ENCODE measurements at places on chromosomes 3 and 15. TPM values are rescaled to one million over a fixed set of nuclear protein-coding genes. Genes with fewer than 3 reads are reported as not detected.
A peak's percentile ranks its signal among the peaks of the same experiment; 100 is the strongest.

The PIF1 gene
- 6.2 TPM for total RNA-seq

The KNG1 gene
- not detected for total RNA-seq

The CEP97 gene
- total RNA-seq = 10.6 TPM

The HCLS1 gene
- 2.9 TPM for total RNA-seq

The RPUSD2 gene
- total RNA-seq = 11.5 TPM

The RARRES1 gene
- 19.5 TPM for total RNA-seq

The FBXW12 gene
- total RNA-seq = not detected

The GPR87 gene
- total RNA-seq = not detected

The EDC3 gene
- total RNA-seq = 9.8 TPM

The TNNC1 gene
- total RNA-seq = 0.36 TPM

The CHAC1 gene
- 30.0 TPM for total RNA-seq

The SMCO1 gene
- total RNA-seq = not detected

The TIMP4 gene
- total RNA-seq = 2.4 TPM

GRCh38 chr3:79326642-79327041, 441.2 kb downstream of the ROBO1 start:
- no peak for DNase-seq

GRCh38 chr3:41075975-41076374, 123.3 kb upstream of the CTNNB1 start:
- DNase-seq = peak; percentile 79

GRCh38 chr15:31365655-31366127, 39.1 kb downstream of the KLF13 start:
- DNase-seq = peak; percentile 99

DNA sequence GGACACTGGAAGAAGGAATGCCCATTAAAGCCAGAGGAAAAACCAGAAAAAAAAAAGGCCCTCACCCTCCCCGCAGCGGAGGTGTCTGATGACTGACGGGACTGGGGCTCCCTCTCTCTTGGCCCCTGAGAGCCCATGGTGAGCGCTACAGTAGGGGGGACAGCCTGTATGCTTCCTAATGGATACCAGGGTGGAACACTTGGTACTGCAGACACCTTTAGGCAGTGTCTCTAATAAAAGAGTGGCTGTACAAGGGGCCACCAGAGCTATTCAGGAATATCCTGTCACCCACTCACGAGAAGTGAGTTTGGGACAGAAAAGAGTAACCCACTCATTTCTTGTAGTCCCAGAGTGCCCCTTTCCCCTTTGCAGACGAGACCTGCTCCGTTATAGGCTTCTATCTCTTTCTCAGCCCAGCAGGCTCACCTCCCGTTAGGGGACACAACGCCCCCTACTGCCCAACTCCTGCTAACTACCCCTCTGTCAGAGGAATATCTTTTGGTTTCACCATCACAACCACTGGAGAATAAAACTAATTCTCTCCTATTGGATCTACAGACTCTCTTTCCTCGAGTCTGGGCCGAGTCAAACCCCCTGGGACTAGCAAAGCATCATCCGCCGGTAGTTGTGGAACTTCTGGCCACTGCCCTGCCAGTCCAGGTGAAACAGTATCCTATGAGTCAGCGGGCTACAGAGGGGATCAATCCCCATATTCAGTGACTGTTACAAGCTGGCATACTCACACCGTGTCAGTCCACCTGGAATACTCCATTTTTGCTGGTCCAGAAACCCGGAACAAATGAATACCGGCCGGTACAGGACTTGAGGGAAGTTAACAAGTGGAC, 40.8 kb downstream of the ZBTB11 start:
- no peak for DNase-seq

DNA sequence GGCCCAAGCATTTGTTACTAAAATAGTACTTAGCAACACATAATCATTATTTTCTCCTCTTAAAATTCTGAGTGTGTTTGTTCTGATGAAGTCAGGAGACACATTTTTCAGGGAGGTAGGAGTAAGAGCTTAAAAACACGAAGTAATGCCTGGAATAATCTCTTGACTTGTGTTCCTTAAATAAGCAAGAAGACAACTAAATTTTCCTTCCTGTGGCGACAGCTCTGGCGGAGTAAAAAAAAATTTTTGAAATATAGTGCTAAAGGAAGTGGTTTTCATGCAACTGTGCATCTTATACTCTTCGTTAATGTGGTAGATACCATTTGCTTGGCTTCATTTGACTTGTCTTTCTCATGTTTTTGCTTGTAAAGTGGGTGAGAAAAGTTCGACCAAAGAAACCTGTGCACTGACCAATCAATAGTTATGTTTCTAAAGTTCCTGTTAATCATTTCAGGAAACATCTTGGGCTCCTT, 11.1 kb upstream of the MBNL1 start:
- no peak for DNase-seq

DNA sequence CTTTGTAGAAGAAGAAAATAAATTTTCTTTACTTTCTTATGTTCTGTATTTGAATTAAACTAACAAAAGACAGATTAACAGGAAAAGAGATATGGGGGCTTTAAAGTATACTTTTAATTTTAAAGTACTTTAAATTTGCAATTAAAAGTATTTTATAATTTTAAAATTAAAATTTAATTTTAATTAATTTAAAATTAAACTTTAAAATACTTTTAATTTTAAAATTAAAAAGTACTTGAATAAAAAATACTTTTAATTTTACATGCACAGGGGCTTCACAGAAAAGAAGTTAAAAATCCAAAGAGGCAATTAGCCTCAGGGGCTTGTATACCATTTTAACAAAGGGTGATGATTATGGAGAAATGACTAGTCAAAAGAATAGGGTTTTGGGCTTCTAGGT, 420.5 kb upstream of the TGFBR2 start:
- DNase-seq = no peak

- no peak for DNase-seq
These were observed 37.4 kb upstream of the VILL start for GRCh38 chr3:37953226-37953625.

- no peak for DNase-seq
These were observed 2.1 kb upstream of the AMOTL2 start for GRCh38 chr3:134376385-134376765.

DNA sequence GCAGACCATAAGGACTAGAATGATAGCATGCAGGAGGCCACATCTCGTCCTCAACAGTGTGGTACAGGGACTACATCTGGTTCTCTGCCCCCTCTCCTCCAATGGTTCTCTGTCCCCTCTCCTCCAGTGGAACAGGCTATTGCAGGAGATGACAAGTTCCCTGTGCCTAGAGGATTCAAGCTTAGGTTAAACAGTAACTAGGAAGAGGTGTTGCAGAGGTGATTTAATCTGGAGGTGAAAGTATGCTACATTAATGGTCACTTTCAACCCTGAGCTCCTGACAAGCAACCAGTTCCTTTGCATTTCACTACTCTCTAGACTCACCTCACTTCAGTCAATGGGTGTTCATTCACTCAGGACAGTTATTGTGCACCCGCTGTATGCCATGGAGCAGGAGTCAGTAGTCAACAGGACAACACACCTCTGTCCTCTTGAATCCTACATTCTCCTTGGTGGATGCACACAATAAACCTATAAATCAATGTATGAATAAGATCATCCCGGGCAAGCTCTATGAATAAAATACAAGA, 16.0 kb downstream of the SPATA12 start:
- no peak for DNase-seq

DNA sequence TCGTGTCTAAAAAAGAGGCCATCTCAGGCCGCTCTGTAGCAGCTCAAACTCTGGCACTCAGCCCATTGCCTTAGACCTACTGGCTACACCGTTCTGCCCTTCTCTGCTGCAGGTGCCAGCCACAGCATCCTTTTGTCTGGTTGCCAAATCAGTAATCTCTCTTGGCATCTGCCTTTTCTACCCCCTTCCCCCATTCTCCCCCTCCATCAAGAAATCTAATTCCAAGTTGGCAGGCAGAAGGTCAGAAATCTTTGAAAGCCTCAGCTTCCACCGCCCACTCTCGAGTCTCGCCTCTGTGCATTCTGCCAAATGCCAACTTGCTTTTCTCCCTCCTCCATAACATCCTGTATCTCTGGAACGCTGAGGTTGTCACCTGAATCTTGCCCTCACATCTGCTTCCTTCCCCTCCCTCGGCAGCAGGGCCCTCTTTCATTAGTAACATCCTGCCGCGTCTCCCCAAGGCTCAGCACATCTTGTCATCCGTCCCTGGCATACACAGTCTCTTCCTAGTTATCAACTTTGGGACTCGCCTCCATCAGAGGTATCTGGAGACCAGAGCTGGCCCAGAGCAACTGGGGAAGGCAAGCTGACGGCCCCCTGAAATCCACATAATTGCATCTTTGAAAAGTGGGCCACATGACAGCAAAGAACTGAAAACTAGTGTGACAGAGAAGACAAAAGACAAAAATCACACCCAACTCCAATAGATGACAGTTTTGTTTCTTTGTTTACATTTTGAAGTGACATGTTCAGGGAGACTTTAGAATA, 312.0 kb upstream of the CCDC54 start:
- no peak for DNase-seq

GRCh38 chr3:11477407-11477911, 166.3 kb downstream of the VGLL4 start:
- peak; percentile 93 for DNase-seq

GRCh38 chr15:23387621-23388190, 33.2 kb downstream of the GOLGA8S start:
- DNase-seq = no peak

GRCh38 chr3:95311272-95311671, 1248.4 kb downstream of the NSUN3 start:
- no peak for DNase-seq

GRCh38 chr3:192130534-192131132, 596.7 kb downstream of the FGF12 start:
- peak; percentile 61 for DNase-seq

GRCh38 chr15:56040081-56041035, 46.9 kb upstream of the NEDD4 start:
- DNase-seq = peak; percentile 41

GRCh38 chr3:71491154-71491752, 92.3 kb downstream of the FOXP1 start:
- DNase-seq = no peak

DNA sequence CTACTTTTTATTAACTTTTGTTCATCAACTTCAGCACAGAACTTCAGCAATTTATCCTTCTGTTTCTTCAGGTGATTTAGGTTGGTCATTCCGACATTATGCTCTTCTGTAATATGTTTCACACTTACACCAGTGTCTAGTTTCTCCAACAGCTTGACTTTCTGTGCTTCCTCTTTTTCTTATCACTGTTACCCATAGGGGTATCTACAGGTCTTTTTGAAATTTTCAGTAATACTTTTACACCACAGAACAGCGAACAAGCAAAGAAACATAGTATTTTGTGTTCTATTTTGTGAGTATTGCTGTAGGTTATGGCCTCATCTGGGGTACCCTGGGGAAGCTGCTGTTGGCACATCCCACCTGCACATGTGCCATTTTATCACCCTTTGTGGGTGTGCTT, 260.7 kb downstream of the NSUN3 start:
- DNase-seq = no peak

DNA sequence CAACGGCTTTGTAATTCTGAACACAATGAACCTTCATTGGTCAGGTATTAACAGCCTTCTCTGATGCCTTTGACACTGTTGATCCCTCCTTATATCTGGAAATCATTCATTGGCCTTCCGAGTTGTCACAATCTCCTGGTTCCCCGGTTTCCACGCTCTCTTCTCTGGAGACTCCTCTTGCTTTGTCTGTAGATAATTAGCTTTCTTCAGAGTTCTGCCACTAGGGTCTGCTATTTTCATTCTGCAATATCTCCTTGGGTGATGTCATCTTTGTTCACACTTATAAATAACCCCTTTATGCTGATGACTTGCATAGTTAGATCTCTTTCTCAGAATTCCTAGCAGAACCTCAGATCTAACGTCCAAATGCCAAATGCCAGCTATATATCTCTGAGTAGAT, 583.8 kb upstream of the ZNF717 start:
- DNase-seq = no peak

- no peak for DNase-seq
These were observed 368.6 kb upstream of the ROPN1 start for GRCh38 chr3:124360563-124360962.

DNA sequence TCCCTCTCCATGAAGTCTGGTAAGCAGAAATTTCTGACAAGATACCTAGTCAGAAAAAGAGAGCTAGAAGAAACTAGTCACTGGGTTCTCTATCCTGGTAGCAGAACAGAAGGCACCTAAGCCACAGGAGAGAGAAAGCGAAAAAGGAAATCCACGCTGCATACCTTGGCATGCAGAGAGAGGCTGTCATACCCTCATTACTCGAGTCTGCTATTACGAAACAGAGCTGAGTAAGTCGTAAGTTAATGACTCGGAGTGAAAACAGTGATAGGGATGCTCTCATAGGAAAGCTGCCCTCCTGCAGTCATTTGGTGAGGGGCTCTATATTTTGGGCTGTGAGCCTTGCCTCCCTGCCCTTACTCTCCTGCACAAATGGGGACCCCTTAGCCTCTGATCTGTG, 16.2 kb downstream of the CLRN1 start:
- no peak for DNase-seq

- DNase-seq = peak; percentile 4
These were observed at the start of gene CD86 for GRCh38 chr3:122055215-122055614. CD86 (plus strand) TSS chr3:122055362; CDS start chr3:122055490, 128 bp downstream.

DNA sequence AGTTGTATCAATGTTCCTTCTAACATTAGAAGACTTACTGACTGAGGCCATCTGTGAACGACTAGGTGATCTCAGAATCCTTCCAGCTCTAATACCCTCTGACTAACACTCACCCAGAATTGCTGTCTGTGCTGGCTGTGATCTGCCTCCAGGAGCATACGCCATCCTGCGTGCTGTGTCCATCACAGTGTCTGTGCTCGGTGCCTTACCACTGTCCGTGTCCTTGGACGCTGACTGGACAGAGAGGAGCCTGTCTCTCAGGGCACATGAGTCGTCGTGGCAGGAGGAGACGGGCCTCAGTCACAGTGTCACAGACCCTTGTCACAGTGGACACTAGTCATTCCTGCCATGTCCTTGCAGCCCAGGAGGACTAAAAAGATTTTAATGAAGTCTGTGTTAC, 83.1 kb downstream of the LMLN start:
- peak; percentile 45 for DNase-seq

DNA sequence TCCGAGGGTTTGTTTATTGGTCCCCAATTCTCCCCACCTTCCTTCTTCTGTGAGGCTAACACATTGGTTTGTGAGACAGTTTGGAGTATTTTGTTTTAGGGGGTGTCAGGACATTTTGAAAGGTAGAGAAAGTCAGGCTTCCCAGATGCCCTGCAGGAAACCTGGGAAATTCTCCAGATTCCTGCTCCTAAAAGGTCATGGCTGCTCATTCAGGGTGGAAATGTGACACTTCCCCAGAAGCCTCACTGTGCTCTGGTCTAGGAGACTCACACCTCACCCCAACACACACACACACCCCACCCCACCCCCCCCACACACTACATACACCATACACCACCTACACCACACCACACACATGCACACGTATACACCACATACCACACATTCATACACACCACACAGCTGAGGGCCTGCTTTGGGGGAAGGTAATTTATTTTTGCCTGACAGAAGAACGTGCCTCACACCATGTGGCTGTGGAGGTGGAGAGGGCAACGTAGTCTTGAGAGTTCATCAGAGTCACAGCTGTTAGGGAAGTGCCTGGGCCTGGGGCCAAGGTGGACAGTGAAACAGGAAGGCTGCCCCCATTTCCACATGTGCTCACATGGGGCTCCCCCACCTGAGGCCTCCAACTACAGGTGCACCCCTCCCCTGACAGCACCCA, 40.4 kb upstream of the LIMD1 start:
- no peak for DNase-seq

GRCh38 chr15:39624806-39625205, 43.9 kb downstream of the THBS1 start:
- DNase-seq = peak; percentile 77
